Muscle of arm (tissue), 14 donors: ENCODE measurements at places on chromosomes 6 and 20. TPM values are rescaled to one million over a fixed set of nuclear protein-coding genes. Genes with fewer than 3 reads are reported as not detected.

Gene SLC22A23
- 4.6 TPM for polyA plus RNA-seq

Gene SLC26A8
- polyA plus RNA-seq, result 0.08 TPM

Gene TP53TG5
- polyA plus RNA-seq, result 0.40 TPM

Gene CASS4
- polyA plus RNA-seq, result 8.6 TPM

DNA sequence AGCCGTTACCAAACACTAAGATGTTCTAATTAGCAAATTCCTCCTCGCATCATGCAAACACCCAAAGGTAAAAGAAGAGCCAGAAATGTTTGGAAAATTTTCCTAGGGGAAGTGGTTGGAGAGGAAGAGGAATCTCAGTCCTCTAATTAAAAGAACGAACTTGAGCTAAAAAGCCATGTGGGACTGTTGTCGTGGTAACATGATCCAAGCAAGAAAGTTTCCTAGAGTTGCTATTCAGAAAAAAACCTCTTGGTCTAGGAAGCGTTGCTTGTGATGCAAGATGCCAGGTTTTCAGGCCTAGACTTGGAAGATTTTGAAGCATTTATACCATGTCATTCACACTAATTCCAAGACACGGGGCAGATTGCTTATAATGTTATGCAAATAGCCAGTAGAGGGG, 106.8 kb upstream of the DOK5 start:
- DNase-seq, result peak; percentile 35

DNA sequence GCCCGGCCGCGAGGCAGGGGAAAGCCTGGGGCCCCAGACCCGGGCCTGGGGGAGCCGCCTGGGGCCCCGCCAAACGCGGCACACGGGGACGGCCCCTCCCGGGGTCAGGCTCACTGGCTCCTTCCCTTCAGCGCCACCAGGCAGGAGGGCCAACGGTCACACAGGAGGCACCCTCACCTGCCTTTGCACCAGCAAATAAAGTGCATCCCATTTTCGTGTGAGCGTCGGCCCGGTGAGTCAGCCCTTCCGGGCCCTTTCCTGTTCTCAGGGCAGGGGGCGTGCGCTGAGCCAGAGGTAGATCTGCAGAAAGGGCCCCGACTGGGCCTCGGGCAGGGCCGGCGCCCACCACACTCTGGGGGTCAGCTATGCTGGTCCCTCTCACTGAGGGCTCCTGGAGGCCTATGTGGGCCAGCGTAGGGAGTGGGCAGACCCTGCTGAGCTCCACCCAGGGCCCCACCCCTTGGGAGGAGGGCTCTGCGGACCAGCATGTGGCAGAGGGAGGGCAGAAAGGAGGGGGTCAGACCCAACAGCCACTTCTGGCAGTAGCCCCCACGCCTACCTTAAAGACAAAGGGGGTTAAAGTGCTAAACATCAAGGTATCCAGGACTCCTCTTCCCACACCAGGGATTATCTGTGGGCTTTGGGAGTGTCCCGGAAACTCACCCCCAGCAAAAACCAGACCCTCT, 931 bp upstream of the UCKL1 start:
- DNase-seq, result no peak

DNA sequence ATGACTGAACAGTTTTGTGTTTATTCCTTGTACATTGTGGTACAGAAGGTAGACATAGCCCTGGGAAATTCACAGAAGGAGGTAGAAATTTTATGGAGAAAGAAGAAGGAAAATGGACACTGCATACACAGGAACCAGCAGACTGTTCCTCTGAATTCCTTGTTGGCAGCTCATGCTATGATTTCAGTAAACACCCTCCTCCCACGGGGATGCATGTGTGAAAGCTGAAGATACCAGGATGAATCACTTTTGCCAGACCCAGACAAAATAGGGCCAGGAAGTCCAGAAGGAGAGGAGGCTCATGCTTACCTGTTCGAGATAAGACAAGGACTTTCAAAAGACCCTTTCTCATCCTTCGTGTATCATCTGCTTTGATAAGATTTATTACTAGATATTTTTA, 110.3 kb upstream of the GGTLC1 start:
- no peak for DNase-seq

GRCh38 chr6:106037060-106037459, 49.1 kb upstream of the PRDM1 start:
- no peak for DNase-seq
